Cortex of kidney (tissue), 1 donor: ENCODE measurements at places on chromosomes 7 and 10.

- no peak for DNase-seq
These were observed 74.5 kb downstream of the KMT2E start for GRCh38 chr7:105088456-105088855.

- no peak for DNase-seq
These were observed 55.3 kb downstream of the BRAF start for GRCh38 chr7:140869430-140869829.

DNA sequence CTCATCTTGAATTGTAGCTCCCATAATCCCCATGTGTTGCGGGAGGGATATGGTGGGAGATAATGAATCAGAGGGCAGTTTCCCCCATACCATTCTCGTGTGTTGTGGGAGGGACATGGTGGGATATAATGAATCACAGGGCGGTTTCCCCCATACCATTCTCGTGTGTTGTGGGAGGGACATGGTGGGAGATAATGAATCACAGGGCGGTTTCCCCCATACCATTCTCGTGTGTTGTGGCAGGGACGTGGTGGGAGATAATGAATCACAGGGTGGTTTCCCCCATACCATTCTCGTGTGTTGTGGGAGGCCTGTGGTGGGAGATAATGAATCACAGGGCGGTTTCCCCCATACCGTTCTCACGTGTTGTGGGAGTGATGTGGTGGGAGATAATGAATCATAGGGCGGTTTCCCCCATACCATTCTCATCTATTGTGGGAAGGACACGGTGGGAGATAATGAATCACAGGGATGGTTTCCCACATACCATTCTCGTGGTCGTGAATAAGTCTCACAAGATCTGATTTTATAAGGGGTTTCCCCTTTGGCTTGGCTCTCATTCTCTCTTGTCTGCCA, 271.0 kb downstream of the MAD1L1 start:
- DNase-seq: no peak

- DNase-seq: no peak
These were observed 7.5 kb downstream of the CYP2W1 start for GRCh38 chr7:990352-990932.

DNA sequence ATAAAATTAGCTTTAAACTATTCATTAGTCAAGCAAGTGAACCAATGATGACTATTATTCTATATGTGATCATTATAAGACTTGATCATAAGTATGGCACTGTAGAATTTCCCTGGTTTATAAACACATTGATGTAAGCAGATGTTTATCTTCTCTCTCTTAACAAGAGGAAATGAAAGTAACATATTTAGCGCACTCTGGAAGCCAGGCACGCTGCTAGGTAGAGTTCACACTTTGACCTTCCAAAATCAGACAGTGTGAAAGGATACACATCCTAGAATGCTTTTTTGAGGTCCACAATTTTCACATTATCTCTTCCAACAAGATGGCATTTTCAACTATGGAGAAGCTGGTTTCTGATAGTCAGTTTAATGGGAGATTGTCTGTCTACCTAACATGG, 529.4 kb upstream of the IGFBP3 start:
- DNase-seq: no peak

DNA sequence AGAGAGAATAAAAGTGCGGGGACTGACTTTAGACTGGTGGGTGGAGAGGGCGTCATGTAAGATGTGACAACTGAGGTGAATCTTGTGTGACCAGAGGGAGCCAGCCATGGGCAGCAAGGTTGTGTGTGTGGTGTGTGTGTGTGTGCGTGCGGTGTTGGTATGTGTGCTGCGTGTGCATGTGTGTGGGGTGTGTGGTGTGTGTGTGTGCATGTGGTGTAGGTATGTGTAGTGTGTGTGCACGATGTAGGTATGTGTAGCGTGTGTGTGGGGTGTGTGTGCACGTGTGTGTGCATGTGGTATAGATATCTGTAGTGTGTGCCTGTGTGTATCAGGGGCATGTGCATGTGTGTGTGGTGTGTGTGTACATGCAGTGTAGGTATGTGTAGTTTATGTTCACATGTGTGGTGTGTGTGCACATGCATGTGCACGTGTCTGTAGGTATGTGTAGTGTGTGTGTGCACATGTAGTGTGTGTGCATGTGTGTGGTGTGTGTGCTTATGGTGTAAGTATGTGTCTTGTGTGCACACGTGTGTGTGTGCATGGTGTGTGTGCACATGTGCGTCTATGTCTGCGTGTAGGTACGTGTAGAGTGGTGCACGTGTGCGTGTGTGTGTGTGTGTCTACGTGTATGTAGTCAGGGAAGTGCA, 312.3 kb upstream of the MKI67 start:
- DNase-seq: no peak

DNA sequence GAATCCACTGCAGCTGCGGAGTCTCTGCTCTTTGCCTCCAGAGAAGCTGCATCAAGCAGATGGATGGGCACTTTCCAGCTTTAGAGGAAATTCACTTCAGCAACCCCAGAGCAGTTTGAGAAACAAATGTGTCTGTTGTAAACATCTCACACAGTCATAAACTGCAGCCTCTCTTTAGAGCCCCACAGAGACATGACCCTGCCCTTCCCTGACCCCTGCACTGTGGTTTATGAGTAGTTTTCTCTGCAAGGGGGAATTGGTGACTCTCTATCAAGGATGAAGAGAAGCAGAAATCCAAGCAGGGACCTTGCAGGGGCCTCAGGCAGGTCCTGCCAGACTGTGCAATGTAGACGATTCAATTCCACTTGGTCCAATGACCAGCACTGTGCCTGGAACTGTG, 160.2 kb downstream of the SH2D4B start:
- no peak for DNase-seq

DNA sequence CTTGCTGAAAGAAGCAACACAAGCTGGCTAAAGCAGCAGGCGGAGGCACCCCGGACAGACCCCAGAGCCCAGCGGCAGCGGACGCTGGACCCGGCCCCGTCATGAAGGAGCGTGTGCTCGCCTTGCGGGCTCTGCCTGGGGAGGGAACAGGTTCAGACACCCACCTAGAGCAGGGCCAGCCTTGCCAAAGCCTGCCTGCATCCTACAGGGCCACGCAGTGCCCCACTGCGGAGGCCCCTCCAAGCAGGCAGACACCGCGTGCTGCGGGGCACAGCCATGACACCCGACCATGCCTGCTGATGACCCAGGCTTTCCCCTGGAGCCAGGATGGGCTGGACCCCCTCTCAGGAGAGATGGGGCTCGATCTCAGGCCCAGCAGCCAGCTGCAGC, 91.7 kb downstream of the MAD1L1 start:
- DNase-seq: no peak

GRCh38 chr7:94400643-94401427, 6.1 kb downstream of the COL1A2 start:
- DNase-seq: no peak

DNA sequence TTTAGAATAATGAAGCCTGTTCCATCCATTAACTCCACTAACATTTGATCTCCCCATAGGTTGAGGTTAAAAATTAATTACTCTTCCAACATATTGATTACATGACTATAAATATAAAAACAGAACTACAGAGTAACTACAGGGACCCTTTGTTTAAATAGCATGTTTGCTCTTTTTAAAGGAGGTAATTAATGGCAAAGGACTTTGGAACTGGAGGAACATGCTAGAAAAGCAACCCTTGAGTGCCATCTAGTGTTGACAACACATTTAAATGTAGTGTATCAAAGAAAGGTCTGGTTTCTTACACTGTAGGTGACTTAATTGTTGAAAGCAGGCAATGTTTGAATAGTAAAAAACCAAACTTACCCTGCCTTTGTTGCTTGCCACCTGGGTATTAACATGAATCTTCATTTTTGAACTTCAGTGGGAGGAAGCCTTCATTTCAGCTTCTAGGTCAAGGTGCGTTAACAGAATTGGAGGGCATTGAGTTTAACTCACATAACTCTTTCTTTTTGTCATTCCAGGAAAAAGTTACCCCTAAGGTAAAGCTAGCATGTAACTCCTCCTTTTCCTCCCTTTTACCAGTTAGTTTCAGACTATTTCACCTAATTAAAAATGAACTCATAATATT, 52.6 kb upstream of the CAPZA2 start:
- no peak for DNase-seq

- no peak for DNase-seq
These were observed 123.6 kb downstream of the RNF32 start for GRCh38 chr7:156764016-156764669.

GRCh38 chr10:97771055-97771891, 526 bp downstream of the SFRP5 start:
- no peak for DNase-seq

- DNase-seq: no peak
These were observed 2.2 kb downstream of the IRF5 start for GRCh38 chr7:128939861-128940410.

- no peak for DNase-seq
These were observed 228.8 kb downstream of the TRIL start for GRCh38 chr7:28729281-28729680.

- DNase-seq: no peak
These were observed 20.2 kb upstream of the PPIF start for GRCh38 chr10:79327090-79327457.

DNA sequence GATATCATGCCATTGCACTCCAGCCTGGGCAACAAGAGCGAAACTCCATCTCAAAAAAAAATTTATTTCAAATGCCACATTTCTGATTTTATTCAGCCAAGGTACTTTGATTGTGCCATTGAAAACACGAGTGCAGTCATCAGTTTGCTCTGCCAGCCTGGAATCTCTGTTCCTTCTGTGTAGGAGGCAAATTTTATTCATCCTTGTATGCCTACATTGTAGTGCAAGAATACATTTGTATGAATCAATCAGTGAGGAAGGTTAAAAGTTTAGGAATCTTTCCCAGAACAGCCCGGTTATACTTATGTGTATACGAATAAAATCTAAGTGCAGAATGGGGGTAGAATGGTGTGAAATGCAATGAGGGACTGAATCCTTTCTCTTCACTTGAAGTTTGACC, 886 bp upstream of the TET1 start:
- DNase-seq: no peak

GRCh38 chr7:88127637-88128290, 92.1 kb downstream of the SRI start:
- DNase-seq: no peak

DNA sequence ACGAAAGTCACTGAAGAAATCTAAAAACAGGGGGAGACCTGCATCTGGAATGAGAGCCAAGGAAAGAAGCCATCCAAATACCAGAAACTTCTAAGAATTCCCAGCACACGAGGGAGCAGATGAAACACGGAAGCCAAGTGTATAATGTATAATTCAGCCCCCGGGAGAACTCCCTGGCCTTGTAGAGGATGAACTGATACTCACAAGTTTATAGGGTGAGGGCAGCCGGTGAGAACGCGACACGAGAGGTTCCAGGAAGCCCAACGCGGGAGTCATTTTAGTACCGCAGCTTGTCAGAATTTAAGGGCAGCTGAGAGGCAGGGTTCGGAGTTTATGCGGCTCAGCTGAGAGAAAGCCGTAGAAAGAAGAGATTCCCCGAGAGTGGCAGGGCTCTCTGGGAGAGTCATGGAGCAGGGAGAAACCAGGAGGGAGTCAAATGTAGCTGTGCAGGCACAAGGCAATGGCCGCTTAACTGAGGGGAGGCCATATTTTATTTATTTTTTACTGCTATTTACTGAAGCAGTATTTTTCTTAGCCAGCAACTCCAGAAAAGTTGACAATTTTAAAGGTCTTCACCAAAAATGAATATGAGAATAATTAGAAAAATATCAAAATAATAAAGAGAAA, 164.0 kb downstream of the NPSR1 start:
- no peak for DNase-seq

DNA sequence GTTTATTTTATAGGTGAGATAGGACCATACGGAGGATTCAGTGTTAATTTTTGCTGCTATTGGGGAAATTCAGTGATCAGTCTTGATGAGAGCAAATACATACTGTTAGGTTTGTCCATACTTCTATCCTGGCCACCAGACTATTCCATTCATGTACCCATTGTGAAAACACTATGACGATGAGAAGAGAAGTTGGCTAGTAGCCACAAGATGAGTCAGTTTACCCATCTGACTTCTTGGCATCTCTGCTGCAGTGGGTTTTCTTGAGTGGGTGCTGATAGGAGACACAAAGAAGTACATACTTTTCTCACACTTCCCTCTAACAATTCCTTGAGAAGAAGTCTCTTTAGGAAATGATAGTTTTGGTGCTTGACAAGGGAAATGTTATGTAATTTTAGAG, 133.1 kb downstream of the TFPI2 start:
- no peak for DNase-seq

GRCh38 chr7:134873253-134873652, 93.8 kb downstream of the CALD1 start:
- DNase-seq: no peak

GRCh38 chr10:118746246-118746645, 8.5 kb downstream of the CACUL1 start:
- no peak for DNase-seq

GRCh38 chr7:100568176-100568895, 5.4 kb downstream of the SAP25 start:
- no peak for DNase-seq

DNA sequence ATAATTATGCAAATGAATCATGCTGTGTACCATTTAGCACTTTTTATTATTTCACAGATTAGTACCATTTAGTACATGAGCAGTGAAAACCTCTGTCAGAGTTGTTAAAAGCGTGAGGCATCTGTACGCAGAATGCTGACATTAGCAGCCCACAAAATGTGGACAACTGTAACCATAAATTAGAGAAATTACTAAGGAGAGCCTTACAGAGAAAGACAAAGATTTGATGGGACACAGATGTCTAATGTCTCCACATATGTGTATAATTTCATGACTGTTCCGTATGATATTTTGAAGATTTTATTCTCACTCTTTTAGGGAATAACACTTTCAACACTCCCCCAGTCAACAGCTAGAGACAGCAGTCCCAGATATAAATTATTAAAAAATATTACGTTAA, 414.0 kb upstream of the ANKRD30A start:
- DNase-seq: no peak

DNA sequence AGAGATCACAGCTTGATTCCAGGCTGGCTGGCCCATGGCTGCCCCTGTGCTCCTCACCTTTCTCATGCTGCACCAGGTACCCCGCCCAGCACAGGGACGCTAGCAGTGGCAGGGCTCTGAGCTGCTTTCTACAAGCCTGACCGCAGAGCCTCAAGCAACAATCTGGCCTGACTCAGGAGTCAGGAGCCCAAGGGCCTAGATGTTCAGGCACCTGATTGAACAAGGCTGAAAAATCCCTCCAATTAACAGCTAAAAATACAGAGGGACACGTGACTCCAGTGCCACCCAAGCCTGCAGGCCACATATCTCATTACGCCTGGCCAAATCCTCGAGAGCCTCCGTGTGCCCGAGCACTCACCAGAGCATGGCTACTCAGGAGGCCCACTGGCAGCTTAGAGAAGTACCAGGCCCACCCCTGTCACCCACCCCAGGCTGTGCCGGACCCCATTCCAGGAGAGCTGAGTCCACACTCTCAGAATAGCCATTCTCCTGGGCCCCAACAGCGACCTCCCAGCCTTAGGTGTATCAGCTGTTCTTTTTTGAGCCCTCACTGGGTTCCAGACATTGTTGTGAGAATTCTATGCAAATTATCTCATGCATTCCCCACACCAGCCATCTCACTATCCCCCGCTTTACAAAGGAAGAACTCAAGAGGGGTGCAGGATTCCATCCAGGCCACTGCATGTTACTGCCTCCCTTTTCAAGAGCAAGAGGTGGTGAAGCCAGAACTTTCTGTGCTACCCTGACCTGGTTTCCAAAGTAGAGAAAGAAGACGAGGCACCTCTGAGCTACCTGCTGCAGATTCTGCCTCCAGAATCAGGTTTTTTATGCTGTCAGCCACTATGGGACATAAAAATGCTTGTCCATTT, 98.3 kb downstream of the COL13A1 start:
- no peak for DNase-seq

GRCh38 chr7:47470567-47471357, 111.1 kb downstream of the TNS3 start:
- no peak for DNase-seq
